Fibroblast of lung (primary cell): ENCODE measurements at places on chromosomes 5 and 9. TPM values are rescaled to one million over a fixed set of nuclear protein-coding genes. Genes with fewer than 3 reads are reported as not detected.

The ZNF483 gene
- 0.53 and 0.70 TPM in 2 replicates for polyA plus RNA-seq

The C9orf153 gene
- polyA plus RNA-seq: 0.06 and 0.17 TPM in 2 replicates

The CCL27 gene
- 0.09 TPM in 1 of 2 replicates, not detected in the other for polyA plus RNA-seq

The LVRN gene
- 0.07 and 0.10 TPM in 2 replicates for polyA plus RNA-seq

The GPR21 gene
- 1.2 TPM in 1 of 2 replicates, not detected in the other for polyA plus RNA-seq

The CETN3 gene
- 14.2 and 15.6 TPM in 2 replicates for polyA plus RNA-seq

The PCDHB14 gene
- polyA plus RNA-seq: 0.18 and 0.86 TPM in 2 replicates

The ANXA6 gene
- 421 and 591 TPM in 2 replicates for polyA plus RNA-seq

The TMEM174 gene
- not detected in 2 replicates for polyA plus RNA-seq

The GMCL2 gene
- polyA plus RNA-seq: not detected in 2 replicates

The IL5 gene
- polyA plus RNA-seq: not detected in 2 replicates

The SLC25A2 gene
- polyA plus RNA-seq: not detected in 2 replicates

The CDKN2B-AS1 gene
- 1.1 and 1.7 TPM in 2 replicates for polyA plus RNA-seq

The FRMPD1 gene
- not detected in 2 replicates for polyA plus RNA-seq

The CSF1R gene
- 0.07 and 0.15 TPM in 2 replicates for polyA plus RNA-seq

The GPR150 gene
- 0.23 and 0.43 TPM in 2 replicates for polyA plus RNA-seq

The KCNIP1 gene
- polyA plus RNA-seq: 0.08 TPM in 1 of 2 replicates, not detected in the other

The TMOD1 gene
- polyA plus RNA-seq: 0.98 and 3.6 TPM in 2 replicates

The CTNND2 gene
- polyA plus RNA-seq: not detected in 2 replicates

The IL9 gene
- polyA plus RNA-seq: not detected in 2 replicates

The TNFSF8 gene
- not detected in 2 replicates for polyA plus RNA-seq

The SPINK6 gene
- polyA plus RNA-seq: not detected in 2 replicates

The RIC1 gene
- 25.1 and 38.9 TPM in 2 replicates for polyA plus RNA-seq

The TMEM252 gene
- not detected in 2 replicates for polyA plus RNA-seq

The PCSK1 gene
- not detected in 2 replicates for polyA plus RNA-seq

The C8G gene
- 0.40 TPM in 1 of 2 replicates, not detected in the other for polyA plus RNA-seq

The DPP7 gene
- 28.6 and 44.3 TPM in 2 replicates for polyA plus RNA-seq

The DMRT3 gene
- not detected in 2 replicates for polyA plus RNA-seq

The ZBED3 gene
- polyA plus RNA-seq: 3.0 and 4.6 TPM in 2 replicates

The RASGRF2 gene
- 3.5 and 17.1 TPM in 2 replicates for polyA plus RNA-seq

The SMIM33 gene
- polyA plus RNA-seq: not detected in 2 replicates

The SCGB3A1 gene
- polyA plus RNA-seq: not detected in 2 replicates

The OGN gene
- 1.2 and 4.4 TPM in 2 replicates for polyA plus RNA-seq

The LCN1 gene
- polyA plus RNA-seq: not detected in 2 replicates

The CXCL14 gene
- 0.05 TPM in 1 of 2 replicates, not detected in the other for polyA plus RNA-seq

The PPIC gene
- 74.1 and 105 TPM in 2 replicates for polyA plus RNA-seq

The SLC6A3 gene
- not detected in 2 replicates for polyA plus RNA-seq

The OLFML2A gene
- 2.7 and 22.3 TPM in 2 replicates for polyA plus RNA-seq

The DNAJB5 gene
- polyA plus RNA-seq: 7.8 and 8.1 TPM in 2 replicates

The ZBTB34 gene
- polyA plus RNA-seq: 4.4 and 7.0 TPM in 2 replicates

The TGFBI gene
- polyA plus RNA-seq: 525 and 889 TPM in 2 replicates

The SLC28A3 gene
- polyA plus RNA-seq: 0.38 and 0.75 TPM in 2 replicates

The PGM5 gene
- polyA plus RNA-seq: 42.6 and 65.7 TPM in 2 replicates

The TCOF1 gene
- 8.5 and 12.1 TPM in 2 replicates for polyA plus RNA-seq

The MEIKIN gene
- not detected in 2 replicates for polyA plus RNA-seq

The FSD1L gene
- 3.0 and 4.0 TPM in 2 replicates for polyA plus RNA-seq

The GARIN3 gene
- not detected in 2 replicates for polyA plus RNA-seq

The FAM221B gene
- polyA plus RNA-seq: not detected in 2 replicates

The CATSPER3 gene
- polyA plus RNA-seq: 0.12 and 0.32 TPM in 2 replicates

The RETREG1 gene
- 0.19 and 0.41 TPM in 2 replicates for polyA plus RNA-seq

The CNTNAP3 gene
- polyA plus RNA-seq: 0.01 and 0.11 TPM in 2 replicates
